ENCODE measurements at places on chromosomes 7 and 10.

DNA sequence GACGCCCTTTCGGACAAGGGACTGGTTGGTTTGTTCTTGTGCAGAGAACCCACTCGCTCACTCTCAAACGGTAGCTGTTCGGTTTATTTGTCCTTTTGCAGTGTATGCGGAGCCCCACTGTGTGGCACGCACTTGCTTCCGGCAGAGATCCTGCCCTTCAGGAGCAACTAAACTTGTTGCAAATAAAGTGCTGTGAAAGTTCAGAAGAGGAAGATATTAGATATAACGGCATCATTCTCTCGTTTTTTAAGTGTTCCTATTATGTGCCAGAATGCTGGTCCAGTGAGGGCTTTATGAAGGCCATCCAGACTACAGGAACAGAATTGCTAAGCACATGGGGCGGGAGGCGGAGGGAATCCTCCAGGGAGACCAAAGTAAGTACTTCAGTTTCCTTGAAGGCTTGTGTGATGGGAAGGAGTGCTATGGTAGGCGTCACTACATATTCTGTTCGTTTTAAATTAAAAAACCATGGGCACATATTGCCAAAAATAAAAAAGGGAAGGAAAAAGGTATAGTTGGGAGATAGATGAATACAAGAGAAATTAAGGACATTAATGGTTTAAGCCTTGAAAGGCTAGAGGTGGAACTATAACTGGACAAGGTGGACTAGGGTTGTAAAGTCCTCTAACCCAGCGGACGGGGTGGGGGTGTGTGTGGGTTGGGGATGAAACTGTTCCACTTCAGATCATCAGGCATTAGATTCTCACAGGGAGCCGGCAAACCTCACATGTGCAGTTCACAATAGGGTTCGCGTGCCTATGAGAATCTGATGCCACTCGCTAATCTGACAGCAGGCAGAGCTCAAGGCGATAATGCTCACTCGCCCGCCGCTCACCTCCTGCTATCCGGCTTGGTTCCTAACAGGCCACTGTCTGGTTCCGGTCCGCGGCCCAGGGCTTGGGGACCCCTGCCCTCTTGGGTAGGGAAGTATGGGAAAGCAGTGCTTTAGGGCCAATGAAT is 704 bp upstream of the ERLIN1 start:
- DNase-seq: no peak

GRCh38 chr10:3750006-3750816 is 34.8 kb downstream of the KLF6 start:
- no peak for DNase-seq

DNA sequence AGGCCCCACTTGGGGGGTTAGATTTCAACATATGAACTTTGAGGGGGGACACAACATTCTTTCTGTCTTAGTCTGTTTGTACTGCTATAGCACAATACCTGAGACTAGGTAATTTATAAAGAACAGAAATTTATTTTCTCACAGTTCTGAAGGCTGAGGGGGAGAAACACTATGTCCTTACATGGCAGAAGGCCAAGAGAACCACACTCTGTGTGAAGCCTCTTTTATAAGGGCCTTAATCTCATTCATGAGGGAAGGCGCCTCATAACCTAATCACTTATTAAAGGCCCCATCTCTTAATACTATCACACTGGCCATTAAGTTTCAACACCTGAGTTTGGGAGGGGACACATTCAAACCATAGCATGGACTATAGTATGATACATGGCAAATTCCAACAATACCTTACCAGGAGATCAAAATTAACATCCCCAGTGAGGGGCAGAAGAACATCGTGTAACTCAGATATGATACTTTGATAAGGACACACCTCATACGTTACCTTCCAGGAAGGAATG is 9.3 kb upstream of the PDLIM1 start:
- DNase-seq: no peak

GRCh38 chr10:73857446-73857845 is 16.9 kb downstream of the CAMK2G start:
- no peak for DNase-seq

DNA sequence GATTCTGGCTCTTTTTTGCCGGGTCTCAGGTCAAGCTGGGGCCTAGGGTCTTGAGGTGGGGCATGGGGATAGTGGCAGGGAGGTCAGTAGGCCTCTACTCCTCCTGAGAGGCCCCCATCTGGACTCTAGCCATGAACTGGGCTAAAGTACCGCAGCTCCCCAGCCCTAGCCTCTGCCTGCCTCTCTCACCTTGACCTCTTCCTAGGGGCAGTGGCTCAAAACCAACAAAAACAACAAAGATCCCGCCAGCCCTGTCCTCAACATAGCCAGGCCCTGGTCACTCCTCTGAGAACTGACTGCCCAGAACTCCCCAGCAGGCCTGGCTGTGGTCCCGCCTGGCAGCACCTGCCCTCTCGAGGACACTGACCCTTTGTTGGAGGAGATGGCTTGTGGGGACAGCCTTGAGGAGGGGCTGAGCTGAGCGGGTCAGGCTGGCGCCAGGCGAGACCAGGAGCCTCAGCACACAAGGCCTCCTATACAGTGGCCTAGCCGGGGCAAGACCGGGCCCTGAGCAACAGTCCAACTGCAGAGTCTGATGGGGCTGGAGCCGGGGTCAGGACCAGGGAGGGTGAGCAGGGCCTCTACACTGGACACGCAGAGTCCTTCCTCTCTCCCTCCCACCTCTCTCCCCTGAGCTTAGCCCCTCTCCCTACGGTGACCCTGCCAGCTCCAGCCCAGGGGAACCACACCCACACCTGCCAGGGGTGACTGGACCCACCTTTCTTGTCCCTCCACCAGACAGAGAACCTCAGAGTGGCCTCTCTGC is 11.6 kb upstream of the PPIF start:
- DNase-seq: no peak

DNA sequence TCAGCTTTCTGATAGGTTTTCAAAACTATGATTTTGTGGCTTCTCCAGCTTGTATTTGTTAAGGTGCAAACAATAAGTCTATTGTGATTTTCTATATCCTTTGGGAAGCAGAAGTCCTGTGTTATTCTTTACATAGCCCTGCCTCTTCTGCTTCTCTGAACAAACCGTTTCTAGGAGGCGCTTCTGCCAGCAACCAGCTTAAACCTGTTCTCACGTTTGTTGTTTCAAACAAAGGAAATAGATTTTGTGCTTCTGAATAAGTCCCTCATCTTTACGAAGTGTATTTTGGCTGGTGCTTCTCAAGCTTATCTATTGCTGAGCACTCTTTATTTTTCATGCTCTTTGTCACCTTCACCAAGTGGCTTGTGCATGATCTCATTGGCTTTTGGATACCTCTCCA is 61.0 kb downstream of the VTI1A start:
- DNase-seq: no peak

GRCh38 chr7:5222841-5223411 is 32.9 kb downstream of the WIPI2 start:
- DNase-seq: no peak

DNA sequence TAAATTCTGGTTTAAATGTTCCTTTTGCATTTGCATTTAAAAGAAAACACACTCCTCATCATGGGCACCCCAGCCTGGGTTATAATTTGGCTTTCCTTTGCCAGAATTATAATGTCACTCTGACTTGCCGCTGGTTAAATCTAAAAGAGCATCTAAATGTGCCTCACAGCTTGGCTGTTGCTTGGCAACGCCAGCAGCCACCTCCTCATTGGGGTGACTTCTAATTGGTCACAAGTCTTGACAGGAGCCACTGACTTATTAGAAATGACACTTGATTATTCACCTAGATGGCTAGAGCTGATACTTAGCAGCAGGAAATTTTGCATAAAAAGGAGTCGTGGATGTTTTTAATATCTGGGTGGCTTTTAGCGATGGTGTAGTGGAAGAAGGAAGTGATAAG is 114.3 kb downstream of the TBXAS1 start:
- DNase-seq: no peak

Data from stimulated activated CD8-positive, alpha-beta memory T cell treated with anti-CD3 and anti-CD28 coated beads, Interleukin-7, amount 100 ng/mL, for 24 hours (primary cell).